ENCODE measurements at places on chromosomes 6 and 20. TPM values are rescaled to one million over a fixed set of nuclear protein-coding genes. Genes with fewer than 3 reads are reported as not detected.

TBX18 gene
- total RNA-seq = 18.9 TPM

SLC22A2 gene
- not detected for total RNA-seq

PLAGL1 gene
- 6.7 TPM for total RNA-seq

C2 gene
- 0.20 TPM for total RNA-seq

PSMA7 gene
- 577 TPM for total RNA-seq

TRIM39 gene
- 6.9 TPM for total RNA-seq

MYH7B gene
- total RNA-seq = 0.09 TPM

HLA-G gene
- total RNA-seq = not detected

PDE7B gene
- total RNA-seq = 0.61 TPM

MTCH1 gene
- 116 TPM for total RNA-seq

RBPJL gene
- not detected for total RNA-seq

CST3 gene
- total RNA-seq = 436 TPM

CCM2L gene
- 0.45 TPM for total RNA-seq

OOEP gene
- total RNA-seq = not detected

HLA-DQA2 gene
- total RNA-seq = not detected

OPRM1 gene
- not detected for total RNA-seq

NKAIN4 gene
- total RNA-seq = 5.2 TPM

SIRPD gene
- not detected for total RNA-seq

HEY2 gene
- 0.03 TPM for total RNA-seq

CRISP3 gene
- total RNA-seq = not detected

RNF39 gene
- 0.05 TPM for total RNA-seq

AGER gene
- total RNA-seq = 1.7 TPM

CTAGE9 gene
- total RNA-seq = not detected

GNAS-AS1 gene
- not detected for total RNA-seq

CST4 gene
- not detected for total RNA-seq

ZNF831 gene
- not detected for total RNA-seq

NNAT gene
- total RNA-seq = not detected

LY6G6D gene
- not detected for total RNA-seq

MYMX gene
- total RNA-seq = not detected

MOXD1 gene
- 1.5 TPM for total RNA-seq

BAK1 gene
- total RNA-seq = 46.0 TPM

HLA-DRB5 gene
- total RNA-seq = not detected

SLC52A3 gene
- 0.38 TPM for total RNA-seq

OR2H2 gene
- not detected for total RNA-seq

ZBTB12 gene
- 2.9 TPM for total RNA-seq

SIRPB2 gene
- total RNA-seq = not detected

PLTP gene
- 1.6 TPM for total RNA-seq

SLC17A1 gene
- total RNA-seq = not detected

GRM4 gene
- 0.17 TPM for total RNA-seq

TFAP2A gene
- 6.3 TPM for total RNA-seq

POU3F2 gene
- not detected for total RNA-seq

PRDM1 gene
- 5.5 TPM for total RNA-seq

ZNF76 gene
- 9.7 TPM for total RNA-seq

CENPW gene
- total RNA-seq = 40.0 TPM

EYS gene
- 0.11 TPM for total RNA-seq

CGAS gene
- 3.7 TPM for total RNA-seq

DEFB132 gene
- not detected for total RNA-seq

ZBTB46 gene
- 0.73 TPM for total RNA-seq

NDUFAF4 gene
- 45.2 TPM for total RNA-seq

GNL1 gene
- total RNA-seq = 29.2 TPM

DLK2 gene
- total RNA-seq = 9.0 TPM

C6orf163 gene
- total RNA-seq = 0.20 TPM

DYNLT2 gene
- total RNA-seq = 0.49 TPM

FAM50B gene
- total RNA-seq = 7.1 TPM

AIF1 gene
- total RNA-seq = not detected

SLC17A2 gene
- total RNA-seq = not detected

RHAG gene
- not detected for total RNA-seq

NR2E1 gene
- 0.05 TPM for total RNA-seq

ESR1 gene
- total RNA-seq = not detected
